ENCODE measurements at places on chromosomes 6 and 20.
A peak's percentile ranks its signal among the peaks of the same experiment; 100 is the strongest.

- DNase-seq = no peak
Measured at GRCh38 chr6:88804701-88805100, 158.7 kb downstream of the RNGTT start.

DNA sequence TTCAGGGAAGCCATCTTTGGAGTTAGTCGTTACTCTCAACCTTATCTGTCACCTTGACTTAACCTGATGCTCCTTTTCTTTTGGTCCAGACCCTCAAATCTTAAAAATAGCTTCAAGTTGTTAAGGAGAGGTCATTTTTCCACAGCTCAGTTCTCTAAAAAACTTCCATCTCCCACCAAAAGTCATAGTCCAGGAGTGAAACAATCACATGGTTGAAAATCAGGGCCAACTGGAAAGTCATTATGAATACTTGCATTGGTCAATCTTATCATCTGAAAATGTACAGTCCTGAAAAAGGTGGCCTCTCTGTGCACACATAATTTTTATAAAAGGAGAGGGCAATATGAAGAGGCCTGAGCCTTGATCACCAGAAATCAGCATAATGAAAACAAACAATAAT, 195.7 kb downstream of the BCAS1 start:
- no peak for DNase-seq

DNA sequence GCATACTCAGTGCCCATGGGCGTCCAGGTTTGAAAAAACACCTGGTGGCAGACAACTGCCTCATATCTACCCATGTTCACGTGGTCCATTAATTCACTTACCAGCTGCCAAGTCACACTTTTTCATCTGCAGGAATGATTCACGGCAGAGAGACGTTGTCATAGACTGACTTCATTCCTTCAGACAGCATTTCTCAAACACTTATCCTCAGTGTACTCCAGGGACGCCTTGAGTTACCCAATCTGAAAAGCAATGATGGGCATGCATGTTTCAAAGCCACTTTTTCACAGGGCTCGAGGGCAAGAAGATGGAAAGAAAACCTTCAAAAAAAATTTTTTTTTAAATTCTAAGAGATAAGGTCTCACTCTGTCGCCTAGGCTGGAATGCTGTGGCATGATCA, 6.0 kb downstream of the MMP24OS start:
- DNase-seq = no peak

GRCh38 chr20:21709535-21709904, 4.1 kb downstream of the PAX1 start:
- DNase-seq = no peak

DNA sequence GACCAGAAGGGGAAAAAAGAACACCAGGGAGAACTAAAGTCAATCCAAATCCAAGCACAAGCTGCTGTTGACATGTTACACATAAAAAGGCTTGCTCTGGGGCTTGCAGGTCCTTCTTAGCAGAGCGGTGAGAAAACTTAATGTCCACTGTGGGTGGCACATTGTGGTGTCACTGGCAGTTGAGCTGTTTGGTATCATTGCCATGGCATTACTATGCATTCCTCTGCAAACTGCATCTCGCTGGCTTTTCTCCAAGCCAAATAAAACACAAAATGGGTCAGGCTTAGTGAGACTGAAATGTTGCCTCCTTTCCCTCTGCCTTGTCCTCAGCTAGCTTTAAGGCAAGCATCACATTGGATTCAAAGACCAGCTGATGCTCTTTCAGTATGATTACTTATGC, 40.9 kb downstream of the LY86 start:
- DNase-seq = no peak

DNA sequence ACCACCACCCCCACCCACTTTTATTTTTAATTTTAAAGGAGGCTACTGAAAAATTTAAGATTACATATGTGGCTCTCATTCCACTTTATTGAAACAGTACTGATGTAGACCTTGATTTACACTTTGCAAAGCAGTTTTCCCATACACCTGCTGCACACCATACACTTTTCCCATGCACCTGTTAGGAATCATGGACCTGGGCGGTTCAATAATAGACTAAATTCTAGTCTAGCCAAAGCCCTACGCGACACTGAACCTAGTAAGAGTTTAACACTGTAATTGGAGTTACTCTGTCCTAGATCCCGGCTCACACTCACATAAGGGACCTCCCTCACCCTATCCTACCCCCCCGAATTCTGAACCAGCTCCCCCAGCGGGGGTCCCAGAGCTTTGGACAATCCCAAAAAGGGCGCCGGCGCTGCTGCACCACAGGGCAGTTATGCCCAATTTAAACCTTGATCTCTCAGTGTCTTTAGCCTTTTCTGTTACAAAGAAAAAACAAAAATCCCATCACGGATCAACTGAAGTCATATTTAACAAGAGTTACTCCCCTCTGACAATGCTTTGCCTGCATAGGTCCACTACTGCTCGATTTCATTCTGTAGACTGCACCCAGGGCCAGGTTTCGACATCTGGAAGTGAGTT, 2.4 kb upstream of the GCLC start:
- DNase-seq = no peak

GRCh38 chr20:6468423-6469116, 298.9 kb upstream of the BMP2 start:
- DNase-seq = no peak

DNA sequence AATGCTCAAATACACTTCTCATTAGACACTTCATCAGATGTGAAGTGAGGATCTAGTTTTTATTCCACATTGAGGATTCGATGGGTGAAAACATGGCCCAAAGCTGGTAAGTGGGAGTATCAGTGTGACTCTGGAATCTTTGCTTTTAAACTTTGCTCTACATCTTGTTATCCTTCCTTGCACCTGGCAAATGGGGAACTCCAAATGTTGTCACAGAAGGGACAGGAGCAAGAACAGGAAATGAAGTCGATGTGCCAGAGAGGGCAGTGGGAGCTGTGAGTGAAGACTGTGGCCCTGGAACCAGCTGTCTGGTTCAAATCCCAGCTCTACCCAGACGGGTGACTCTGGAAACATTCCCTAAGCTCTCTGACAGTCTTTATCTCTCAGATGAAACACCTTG, 86.7 kb upstream of the AGPAT4 start:
- no peak for DNase-seq

GRCh38 chr6:89999945-90000825, 105.9 kb downstream of the GJA10 start:
- DNase-seq = no peak

DNA sequence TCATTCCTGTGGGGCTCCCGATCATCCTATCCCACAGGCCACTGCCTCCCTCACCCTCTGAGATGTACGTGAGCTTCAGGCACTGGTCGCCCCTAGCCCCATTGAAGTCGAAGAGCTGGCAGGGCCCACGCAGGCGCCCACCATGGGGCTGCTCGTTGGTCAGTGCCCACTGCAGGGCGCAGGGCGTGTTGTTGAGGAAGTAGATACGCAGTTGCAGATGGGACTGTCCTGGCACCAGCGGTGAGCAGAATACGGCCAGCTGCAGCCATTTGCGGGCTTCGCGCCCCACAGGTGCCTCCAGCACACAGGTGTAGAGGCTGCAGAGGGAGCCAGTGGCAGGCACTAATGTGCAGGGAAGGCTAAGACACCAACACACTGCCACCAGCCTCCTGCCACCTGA, 6.2 kb downstream of the UNC5CL start:
- DNase-seq = no peak

DNA sequence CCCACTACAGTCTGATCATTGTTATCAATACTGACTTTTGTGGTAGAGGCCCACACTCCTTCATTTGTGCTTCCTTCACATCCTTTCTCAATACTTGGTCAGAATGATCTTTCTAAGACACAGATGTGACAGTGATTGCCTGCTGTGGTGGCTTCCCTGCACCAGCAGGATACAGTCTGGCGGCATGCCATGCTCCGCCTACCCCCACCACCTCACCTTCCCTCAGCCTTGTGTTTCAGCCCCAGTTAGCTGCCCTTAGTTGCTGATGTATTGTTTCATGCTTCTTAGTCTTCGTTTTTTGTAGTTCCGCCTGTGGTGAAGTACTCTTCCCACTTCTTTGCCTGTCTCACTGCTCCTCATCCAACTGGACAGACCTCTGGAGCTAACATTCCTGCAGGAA, 10.9 kb downstream of the LRRC1 start:
- DNase-seq = no peak

- DNase-seq = no peak
Measured at GRCh38 chr6:21678990-21679389, 85.4 kb downstream of the SOX4 start.

DNA sequence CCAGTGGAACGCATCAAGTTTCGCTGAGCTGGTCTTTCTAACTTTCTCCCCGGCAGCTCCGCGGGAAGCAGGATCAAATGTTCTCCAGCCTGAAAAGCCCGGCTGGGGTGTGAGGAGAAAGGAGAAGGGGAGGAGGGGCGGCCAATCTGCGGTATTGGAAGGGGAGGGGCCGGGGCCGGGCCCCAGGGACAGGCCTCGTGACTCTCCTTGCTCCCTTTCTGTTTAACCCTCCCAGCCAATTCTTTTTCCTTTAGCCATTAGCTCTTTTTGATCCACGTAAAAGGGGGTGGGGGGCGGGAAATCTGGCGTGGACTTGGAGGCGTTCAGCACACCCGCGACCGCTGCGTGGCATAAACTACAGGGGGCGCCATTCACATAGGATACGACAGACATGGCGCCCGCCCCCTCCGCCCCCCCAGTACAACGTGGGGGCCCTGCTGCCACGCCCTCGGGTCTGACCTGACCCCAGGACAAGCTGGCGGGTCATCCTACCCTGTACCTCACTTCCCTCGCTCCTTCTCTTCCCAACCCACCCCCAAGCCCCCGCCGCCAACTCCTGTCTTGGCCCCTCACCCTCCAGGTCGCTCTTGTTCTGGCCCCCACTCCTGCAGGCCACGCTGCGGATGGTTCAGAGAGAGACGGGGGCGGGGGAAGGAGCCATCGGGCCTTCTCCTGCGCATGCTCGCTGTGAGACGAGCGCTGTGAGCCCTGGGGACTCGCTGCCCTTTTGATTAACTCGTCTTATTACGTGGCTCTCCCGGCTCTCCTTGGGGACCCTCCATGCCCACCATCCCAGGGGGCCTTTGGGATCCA, 7.8 kb upstream of the MDGA1 start:
- DNase-seq = peak; percentile 69

DNA sequence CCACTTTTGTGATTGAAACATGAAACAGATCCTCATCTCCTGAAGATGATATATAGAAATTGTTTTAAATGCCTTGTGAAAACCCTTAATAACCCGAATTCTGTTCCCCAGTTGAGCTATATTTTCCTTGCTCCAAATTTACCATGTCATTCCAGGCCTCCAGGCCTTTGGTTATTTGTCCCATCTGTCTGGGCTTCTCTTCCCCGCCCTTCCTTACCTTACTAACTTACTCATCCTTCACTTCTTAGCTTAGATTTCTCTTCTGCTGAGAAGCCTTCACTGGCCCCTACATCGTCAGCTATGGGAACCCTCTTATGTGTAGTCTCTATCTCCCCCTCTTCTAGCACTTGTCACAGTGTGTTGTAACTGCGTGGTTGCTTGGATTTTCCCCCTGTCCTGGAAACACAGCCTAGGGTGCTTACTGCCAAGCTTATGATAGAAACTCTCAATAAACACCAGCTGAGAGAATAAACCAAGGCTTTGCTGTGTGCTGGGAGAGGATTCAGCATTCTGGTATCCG, 68.6 kb downstream of the SGK1 start:
- DNase-seq = no peak

GRCh38 chr6:121917834-121918559, 481.5 kb upstream of the HSF2 start:
- DNase-seq = no peak

GRCh38 chr6:167696296-167696695, 130.4 kb upstream of the AFDN start:
- no peak for DNase-seq

DNA sequence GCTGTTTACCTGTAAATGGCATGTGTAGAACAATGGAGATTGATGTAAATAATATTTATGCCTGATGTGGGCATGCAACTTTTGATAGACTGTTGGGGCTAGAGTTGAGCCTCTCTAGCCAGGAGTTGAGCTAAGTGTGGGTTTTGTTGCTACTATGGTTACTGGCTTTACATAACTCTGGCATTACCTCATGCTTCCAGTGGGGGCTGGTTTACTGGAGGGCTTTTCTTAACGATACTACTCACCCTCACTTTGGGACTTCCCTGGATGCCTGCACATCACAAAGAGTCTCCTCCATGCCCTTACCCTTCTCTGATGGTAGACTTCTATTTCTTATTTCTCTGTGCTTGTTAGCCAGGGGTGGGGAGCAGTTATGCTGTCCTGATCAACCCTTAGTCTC, 524.6 kb upstream of the CDH4 start:
- DNase-seq = no peak

- DNase-seq = no peak
Measured at GRCh38 chr6:29656798-29657197, at the start of gene MOG. MOG (plus strand) TSS chr6:29657092; CDS start chr6:29657210, 118 bp downstream.
